Activated effector memory CD4-positive, alpha-beta T cell treated with Interleukin-2 at 50 U/mL for 16 hours (primary cell): ENCODE measurements at places on chromosomes 6 and 20.

- no peak for DNase-seq
Measured at GRCh38 chr20:41170386-41171105, 33.2 kb downstream of the PLCG1 start.

- DNase-seq, result no peak
Measured at GRCh38 chr20:8602389-8603116, 466.3 kb upstream of the PLCB4 start.

DNA sequence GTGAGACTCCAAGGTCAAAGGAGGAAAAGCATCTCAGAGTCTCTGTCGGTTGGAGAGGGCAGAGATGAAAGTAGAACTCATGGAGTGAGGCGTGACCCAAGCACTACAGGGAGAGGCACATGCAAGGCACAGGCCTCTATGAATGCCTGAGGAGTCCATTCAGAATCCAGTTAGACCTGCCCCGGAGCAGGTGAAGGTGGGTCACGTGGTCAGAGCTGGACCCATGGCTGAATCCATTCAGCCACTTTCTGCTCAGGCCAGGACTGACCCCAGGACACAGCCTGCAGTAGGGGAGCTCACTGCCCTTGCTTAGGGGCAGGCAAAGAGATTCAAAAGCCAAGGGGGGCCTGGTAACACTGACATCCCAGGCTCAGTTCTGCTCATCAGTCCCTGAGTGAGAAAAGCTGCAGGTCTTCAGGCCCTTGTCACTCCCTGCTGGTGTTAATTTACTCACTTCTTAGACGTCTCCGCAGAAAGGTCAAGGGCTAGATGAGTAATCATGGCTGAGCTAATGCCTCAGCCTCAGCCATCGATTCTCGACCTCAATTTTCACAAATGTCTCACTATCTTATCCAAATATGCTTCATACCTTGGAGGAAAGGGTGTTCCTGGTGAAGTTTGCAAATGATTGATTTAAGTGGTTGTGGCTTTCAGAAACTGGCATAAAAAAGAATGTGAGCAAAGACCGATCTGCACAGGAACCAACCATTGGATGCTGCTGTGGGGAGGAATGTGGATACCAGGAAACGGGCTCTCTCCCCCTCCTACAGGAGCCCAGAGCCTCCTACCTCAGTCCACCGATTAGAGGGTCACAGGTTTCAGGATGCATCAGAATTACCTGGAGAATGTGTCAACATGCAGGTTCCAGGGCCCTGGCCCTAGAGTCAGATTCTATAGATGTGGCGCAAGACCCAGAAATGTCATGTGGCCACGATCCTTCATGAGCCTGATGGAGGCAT is 584.4 kb downstream of the PTPRT start:
- DNase-seq, result no peak

GRCh38 chr6:81340946-81341345 is 411.5 kb downstream of the TENT5A start:
- DNase-seq, result no peak

DNA sequence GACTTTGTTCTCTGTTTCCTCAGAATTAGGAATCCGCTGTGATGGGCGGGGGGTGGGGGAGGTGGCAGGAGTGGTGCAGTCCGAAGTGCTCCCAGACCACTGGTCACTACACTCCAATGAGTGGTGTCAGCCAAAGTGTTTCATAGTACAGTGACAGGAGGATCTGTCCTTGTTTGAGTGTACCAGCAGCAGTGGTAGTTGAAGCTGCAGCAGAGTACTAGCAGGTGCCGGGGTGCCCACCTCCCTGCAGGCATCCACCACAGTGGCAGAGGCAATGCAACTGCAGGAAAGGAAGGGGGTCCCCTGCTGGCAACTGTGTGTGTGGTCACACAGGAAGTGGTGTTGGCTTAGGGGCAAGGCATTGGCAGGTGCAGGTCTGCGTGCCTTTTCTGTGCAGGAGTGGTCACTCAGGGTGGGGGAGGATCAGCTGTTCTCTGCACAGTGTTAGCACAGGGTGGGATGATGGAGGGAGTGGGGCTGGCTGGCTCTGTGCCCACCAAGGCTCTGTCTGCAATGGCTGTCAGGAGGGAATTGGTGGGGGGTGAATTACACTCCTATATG is 9.7 kb downstream of the HLA-DOB start:
- DNase-seq, result no peak

GRCh38 chr20:21719592-21720214 is 14.2 kb downstream of the PAX1 start:
- DNase-seq, result no peak

GRCh38 chr6:13417954-13418353 is 69.4 kb downstream of the GFOD1 start:
- DNase-seq, result no peak

DNA sequence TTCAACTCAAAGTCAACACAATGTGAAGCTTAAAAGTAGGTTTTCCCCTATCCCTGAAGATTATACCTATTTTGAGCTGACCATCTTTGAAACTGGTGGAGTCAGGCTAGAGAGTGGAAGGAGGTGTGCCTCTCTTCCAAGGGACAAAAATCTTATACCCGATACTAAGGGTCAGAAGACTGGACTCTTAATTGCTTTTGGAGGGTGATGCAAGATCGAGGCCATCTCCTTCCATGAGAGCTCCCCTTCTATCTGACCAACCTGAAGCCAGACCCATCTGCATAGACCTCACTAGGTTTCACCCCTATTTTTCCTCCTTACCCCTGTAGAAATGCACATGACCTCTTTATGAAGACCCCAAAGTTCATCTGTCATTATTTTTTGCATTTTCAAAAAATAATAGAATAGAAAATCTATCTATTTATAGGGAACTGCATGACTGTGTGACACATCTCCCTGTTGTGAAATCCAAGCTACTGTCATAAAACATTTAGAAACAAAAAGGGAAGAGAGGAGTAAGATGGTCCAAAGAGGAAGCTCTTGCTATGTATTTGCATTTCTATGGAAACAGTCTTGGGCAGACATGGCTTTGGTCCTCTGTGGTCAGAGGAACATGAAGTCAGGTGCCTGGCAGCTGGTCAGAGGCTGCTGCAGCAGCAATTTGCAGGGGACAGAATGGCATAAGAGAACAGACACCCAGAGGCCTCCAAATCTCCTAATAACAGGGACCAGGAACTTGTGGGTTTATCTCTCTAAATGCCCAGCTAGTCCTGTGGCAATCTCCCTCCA is 349.2 kb downstream of the MAFB start:
- no peak for DNase-seq

DNA sequence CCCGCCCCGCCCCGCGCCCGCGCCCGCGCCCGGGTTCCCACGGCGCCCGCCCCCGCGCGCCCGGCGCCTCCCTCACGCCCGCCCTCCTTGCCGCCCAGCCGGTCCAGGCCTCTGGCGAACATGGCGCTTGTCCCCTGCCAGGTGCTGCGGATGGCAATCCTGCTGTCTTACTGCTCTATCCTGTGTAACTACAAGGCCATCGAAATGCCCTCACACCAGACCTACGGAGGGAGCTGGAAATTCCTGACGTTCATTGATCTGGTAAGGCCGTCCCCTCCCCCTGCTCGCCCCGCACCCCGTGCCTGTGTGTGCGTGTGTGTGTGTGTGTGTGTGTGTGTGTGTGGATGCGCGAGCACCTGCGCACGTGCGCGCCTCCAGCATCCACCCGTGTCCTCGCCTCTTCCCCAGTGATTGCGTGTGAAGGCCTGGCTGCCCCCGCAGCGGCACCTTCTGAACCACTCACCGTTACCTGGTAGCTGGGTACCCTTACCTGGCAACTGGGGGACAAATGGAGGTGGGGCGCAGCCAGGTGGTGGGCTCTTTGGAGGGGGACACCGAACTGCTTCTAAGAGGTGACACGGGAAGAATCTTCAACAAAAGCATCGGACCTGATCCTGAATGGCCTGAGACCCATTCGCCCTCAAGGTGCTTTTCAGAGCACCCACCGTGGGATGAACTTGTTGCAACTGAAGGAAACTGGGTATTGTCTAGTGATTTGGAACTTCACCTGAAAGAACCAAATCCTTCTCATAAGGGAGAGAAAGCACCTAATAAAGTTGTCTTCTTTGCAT is at the start of gene AIG1:
Gene AIG1 (plus strand): TSS at position 84 of the 791 bp plus-strand sequence. CDS start 37 bp downstream, at position 121.
- DNase-seq, result peak; percentile 53

DNA sequence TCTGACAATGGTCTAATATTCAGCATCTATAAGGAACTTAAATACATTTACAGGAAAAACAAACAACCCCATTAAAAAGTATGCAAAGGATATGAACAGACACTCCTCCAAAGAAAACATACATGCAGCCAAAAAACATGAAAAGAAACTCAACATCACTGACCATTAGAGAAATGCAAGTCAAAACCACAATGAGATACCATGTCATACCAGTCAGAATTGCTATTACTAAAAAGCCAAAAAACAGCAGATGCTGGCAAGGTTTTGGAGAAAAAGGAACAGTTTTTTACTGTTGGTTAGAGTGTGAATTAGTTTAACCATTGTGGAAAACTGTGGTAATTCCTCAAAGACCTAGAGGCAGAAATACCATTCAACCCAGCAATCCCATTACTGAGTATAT is 339.0 kb upstream of the ADGRB3 start:
- no peak for DNase-seq

DNA sequence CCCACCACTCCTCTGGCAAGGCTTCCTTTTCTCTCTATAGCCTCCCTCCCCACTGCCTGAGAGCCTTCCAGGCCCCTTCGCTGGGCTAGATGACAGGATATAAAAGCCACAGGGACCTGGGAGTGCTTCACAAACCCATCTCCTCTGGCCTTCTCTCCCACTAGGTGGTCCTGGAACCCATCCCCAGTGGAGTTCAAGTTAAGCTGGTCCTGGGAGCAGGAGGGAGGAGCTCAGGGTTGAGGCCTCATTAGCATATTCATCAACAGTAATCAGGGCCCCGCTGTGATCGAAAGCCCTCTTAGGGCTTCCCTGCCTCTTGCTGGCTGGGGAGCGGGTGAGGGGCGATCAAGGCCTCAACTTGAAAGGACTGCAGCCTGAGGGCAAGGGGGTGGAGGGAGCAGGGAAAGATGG is 9.1 kb downstream of the EBF4 start:
- no peak for DNase-seq

GRCh38 chr6:42138630-42139619 is 3.5 kb downstream of the C6orf132 start:
- no peak for DNase-seq

GRCh38 chr20:7843613-7844012 is 96.6 kb downstream of the HAO1 start:
- DNase-seq, result no peak

- no peak for DNase-seq
Measured at GRCh38 chr6:90442366-90442765, 144.5 kb downstream of the MAP3K7 start.

DNA sequence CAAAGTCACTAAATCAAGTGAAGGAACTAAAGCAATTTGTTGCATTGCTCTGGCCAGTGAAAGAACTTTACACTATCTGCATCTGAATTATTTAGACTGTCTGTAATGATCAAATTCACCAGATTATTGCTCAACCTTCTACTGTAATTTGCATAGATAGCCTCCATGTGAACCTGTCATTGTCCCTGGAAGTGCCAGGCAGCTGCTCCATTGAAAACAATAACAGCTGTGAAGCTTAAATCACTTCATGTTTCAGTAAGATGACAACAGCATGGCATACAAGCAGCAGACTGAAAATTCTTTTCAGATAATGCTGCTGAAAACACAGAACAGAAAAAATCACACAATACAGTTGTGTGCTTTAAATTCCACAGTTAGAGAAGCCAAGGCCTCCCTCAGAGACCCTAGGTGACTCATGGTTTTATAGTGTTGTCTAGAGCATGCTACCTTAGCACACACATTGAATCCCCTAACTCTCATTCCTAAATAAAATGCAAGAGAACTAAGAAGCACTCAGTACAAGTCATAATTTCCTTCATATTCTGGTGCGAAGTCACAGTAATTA is 248.9 kb downstream of the TPBG start:
- no peak for DNase-seq

DNA sequence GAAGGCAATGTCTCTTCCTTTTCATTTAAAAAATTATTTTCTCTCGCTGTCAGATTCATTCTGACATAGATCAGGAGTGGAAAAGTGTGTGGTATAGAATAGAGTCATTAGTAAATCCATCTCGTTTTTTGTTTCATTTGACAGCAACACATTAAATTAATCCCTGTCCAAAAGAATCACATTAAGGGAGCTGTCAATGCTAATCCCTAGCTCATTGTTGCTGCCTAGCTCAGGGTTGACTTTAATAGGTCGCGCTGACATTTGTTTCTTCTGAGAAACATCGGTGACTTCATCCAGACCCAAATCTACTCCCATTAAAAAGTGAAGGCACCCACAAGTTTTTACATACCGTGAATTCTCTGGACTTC is 25.4 kb upstream of the MAP3K7 start:
- DNase-seq, result no peak

DNA sequence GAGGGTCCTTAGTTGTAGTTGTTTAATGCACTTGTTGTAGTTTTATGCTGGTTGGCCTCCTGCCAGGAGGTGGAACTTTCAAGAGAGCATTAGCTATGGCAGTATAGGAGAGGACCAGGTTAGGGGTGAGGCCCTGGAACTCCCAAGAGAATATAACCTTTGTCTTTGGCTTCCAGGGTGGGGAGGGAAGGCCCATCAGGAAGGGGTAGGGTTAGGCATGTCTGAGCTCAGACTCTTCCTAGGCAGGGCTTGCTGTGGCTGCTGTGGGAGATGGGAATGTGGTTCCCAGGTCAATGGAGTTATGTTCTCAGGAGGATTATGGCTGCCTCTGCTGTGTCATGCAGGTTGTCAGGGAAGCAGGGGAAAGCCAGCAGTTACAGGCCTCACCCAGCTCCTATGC is 20.0 kb upstream of the GABRR1 start:
- no peak for DNase-seq

- no peak for DNase-seq
Measured at GRCh38 chr20:49283176-49283702, 5.4 kb upstream of the ZNFX1 start.

DNA sequence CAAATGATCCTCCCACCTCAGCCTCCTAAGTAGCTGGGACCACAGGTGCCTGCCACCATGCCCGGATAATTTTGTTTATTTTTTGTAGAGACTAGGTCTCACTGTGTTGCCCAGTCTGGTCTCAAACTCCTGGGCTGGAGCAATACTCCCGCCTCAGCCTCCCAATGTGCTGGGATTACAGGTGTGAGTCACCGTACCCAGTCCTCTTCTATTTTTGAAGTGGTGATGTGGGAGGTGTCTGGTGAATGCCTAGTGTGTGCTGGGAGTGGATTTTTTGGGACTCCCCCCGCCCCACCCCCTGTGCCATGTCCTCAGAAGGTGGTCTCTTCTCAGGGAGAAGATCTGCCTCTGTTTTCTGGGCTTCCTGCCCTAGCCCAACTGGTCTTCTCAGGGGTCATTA is 47.9 kb upstream of the CLDN20 start:
- DNase-seq, result no peak

- no peak for DNase-seq
Measured at GRCh38 chr20:48682529-48683363, 145.1 kb downstream of the PREX1 start.

DNA sequence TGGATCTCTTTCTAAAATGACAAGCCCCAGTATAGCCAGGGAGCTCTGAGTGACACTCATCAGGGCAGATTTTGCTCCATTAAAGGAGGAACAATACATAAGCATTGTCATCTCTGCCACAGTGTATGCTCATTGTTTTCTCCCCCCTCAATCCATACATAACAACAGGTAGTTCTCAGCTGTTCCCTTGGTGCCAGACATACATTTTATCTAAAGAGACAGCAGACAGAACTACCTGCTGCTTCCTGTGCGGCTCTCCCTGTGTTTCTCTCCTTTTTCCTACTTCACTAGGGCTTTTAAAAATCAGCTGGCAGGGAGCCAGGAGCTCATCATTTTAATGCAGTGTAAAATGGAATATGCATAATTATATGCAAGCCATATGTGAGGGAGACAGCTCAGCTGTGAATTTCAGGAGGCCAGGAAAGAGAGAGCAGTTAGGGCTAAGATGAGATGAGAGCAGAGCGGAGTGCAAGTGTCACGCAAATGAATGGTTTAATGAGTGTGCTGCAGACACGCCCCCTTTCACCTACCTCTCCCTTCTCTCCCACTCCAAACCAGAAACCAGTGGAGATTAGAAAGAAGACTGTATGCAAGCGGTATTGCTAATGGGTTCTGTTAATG is 96.0 kb downstream of the SOBP start:
- no peak for DNase-seq
